ENCODE measurements at places on chromosomes 5 and 9. TPM values are rescaled to one million over a fixed set of nuclear protein-coding genes. Genes with fewer than 3 reads are reported as not detected.

The INSL6 gene
- not detected for total RNA-seq

The ASS1 gene
- total RNA-seq: 16.2 TPM

The GPRIN1 gene
- 104 TPM for total RNA-seq

The PTGER4 gene
- total RNA-seq: 0.98 TPM

The PGM5 gene
- 3.4 TPM for total RNA-seq

The GRXCR2 gene
- total RNA-seq: not detected

The TNFSF15 gene
- total RNA-seq: under 0.01 TPM

The MOB3B gene
- 7.6 TPM for total RNA-seq
